Activated T-helper 2 cell treated with anti-CD3 and anti-CD28 coated beads, Interferon-gamma antibody, Interleukin-2, Interleukin-4, amounts not matched to agents 10 μg/mL and 5 μg/mL and 100 μg/mL, durations not matched to agents 14 hours and 24 hours and 36 hours (primary cell): ENCODE measurements at places on chromosomes 16 and 17. TPM values are rescaled to one million over a fixed set of nuclear protein-coding genes. Genes with fewer than 3 reads are reported as not detected.
A peak's percentile ranks its signal among the peaks of the same experiment; 100 is the strongest.

- no peak for DNase-seq
Observed at GRCh38 chr16:73149334-73149733, 101.4 kb upstream of the ZFHX3 start.

DNA sequence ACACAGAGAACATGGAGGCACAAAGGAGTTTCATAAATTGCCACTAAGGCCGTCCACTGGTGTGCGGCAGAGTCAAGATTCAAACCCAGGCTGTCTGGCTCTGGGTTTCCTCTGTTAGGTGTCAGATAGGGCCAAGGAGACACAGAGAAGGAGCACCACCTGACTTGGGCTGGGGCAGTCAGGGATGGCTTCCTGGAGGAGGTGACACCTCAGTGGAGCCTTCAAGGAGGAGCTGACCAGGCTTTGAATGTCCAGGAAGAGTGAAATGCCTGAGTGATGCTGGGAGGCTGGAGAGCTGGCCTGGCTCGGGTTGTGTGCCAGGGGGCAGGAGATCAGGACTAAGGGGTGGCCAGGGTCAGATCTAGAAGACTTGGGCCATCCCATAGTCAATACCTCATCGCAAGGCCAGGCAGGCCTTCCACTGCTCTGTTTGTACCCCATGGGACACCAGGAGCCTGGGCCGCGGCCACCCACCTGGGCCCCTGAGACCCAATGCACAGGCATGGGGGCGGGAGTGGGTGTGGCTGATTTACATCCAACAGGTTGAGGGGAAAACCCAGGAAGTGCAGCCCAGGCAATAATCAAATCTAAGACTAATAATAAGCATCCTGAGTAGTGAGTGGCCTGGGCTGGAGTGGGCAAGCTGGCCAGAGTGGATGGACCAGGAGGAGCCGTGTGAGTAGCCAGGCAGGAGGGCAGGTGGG, 73.7 kb downstream of the USP22 start:
- DNase-seq, result no peak

TMC7 gene
- not detected in 2 replicates for total RNA-seq

LGALS9B gene
- total RNA-seq, result not detected in 2 replicates

DNA sequence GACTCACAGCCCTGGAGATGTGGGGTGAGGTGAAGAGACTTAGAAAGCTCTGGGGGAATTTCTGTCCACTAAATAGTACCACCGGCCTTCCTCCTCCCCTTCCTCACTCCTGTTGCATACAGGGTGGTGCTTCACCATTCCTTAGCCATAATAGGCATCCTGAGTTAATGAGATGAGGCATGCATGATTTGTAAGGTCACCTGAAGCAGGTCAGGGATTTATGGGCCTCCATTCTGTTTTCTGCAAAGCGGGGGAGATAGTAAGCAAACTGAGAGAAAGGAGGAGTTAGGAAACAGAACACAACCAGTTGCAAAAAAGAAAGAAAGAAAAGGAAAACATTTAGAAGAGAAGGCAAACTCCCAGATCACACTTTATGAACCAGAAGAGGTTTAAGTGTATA, 9.3 kb upstream of the MYOCD start:
- no peak for DNase-seq

DNA sequence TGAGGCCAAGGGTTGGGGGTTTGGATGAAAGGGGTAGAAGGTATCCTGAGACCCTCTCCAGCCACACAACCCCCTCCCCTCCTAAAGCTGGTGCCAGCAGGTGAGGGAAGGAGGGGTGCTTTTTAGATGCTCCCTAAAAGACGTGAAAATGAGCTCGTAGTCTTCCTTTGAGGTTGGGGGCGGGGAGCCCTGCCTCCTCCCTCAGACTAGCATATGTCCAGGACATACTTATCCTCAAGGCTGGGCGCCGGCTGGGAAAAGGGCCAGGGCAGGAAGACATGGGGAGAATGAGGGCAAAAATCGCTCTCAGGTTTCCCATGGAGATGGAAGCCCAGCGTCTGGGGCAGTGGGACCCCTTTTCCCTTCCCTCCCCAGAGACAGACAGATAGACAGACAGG, 26.7 kb downstream of the SRCIN1 start:
- no peak for DNase-seq

- DNase-seq, result no peak
Observed at GRCh38 chr17:40135817-40136216, 4.5 kb upstream of the CASC3 start.

TBKBP1 gene
- 9.8 and 11.3 TPM in 2 replicates for total RNA-seq

NPB gene
- 0.28 and 0.39 TPM in 2 replicates for total RNA-seq

MYO15B gene
- 33.9 and 34.8 TPM in 2 replicates for total RNA-seq

- no peak for DNase-seq
Observed at GRCh38 chr16:28823291-28823872, 583 bp downstream of the ATXN2L start.

TM4SF5 gene
- not detected in 2 replicates for total RNA-seq

- DNase-seq, result no peak
Observed at GRCh38 chr16:54482892-54483574, 196.4 kb upstream of the IRX3 start.

CCL4 gene
- 136 and 150 TPM in 2 replicates for total RNA-seq

FA2H gene
- not detected in 2 replicates for total RNA-seq

DNA sequence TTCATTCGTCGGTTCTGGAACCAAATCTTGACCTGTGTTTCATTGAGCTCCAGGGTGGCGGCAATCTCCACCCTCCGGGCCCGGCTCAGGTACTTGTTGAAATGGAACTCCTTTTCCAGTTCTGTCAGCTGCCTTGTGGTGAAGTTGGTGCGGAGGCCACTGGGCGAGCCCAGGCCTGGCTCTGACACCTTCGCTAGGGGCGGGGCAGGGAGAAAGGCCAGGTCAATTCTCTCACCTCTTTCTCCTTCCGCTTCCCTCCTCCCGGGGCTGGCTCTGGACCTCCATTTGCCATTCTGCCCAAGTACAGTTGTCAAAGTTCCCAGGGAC, 1.2 kb downstream of the HOXB1 start:
- no peak for DNase-seq

DNA sequence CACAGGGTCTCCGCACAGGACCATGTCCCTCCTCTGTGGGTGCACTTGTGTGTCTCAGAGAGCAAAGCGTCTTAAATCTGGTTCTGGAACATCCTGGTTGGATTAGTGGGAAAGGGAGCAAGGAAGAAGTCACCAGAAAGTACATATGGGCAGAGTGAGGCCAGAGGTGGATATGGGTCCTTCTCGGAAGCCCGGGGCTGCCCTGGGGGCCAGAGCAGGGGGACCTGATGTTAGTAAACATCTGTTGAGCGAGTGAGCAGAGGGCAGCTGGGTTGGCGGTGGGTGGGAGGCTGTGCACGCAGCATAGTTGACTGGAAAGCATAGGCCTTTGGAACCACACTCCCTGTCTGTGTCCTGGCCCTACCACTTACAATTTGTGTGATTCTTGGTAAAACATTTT, 22.7 kb downstream of the UNC13D start:
- DNase-seq, result no peak

DNA sequence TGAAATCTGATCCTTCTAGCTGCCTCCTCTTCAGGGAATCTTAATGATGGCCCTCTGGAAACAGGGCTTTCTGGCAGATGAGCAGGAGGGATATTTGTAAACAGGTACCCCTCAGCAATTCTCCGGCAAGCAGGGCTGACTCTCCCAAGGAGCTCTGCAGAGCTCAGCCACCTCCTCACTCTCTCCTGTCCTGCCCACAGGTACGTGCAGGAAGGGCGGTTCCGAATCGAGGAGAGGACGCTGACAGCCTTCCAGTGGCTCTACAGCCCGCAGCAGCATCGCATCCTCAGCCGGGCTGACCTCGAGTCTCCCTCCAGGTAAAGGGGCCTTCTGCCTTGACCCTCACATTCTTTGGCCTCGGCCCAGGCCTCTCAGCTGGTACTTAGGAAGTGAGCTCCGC, 20.7 kb upstream of the CCDC92B start:
- DNase-seq, result no peak

DNA sequence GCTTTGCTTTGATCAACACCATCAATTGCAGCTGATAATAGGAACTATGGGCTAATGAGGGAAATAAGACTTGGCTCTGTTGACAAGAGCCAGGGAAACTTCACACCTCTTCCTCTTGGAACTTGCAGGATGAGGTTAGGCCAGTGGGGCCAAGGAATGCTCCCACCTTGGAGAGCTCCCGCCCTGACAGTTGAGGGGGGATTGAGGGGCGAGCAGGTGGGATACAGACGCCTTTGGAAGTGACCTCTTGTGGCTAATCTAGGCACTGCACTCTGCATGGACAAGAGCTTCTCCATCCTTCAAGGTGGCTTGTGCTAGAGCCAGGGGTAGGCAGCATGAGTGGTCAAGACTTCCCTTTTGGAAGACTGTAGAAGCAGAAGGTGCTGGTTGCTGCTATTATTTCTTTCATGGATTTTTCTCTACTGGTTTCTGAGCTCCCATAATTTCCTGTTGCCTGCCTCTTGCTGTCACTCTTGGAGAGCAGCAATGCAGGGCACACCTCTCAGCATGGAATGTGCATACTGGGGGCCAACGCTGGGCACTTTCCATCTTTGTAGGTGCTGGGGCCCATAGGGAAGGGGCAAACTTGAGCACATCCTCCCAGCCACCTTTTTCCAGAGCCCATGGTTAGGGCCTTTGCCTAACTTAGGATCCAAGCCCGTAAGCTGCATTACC, 2.3 kb upstream of the PHF12 start:
- peak; percentile 47 for DNase-seq

DUXB gene
- total RNA-seq, result not detected in 2 replicates

MCRIP2 gene
- total RNA-seq, result 62.6 and 63.1 TPM in 2 replicates

GP1BA gene
- not detected in 2 replicates for total RNA-seq

HYDIN gene
- total RNA-seq, result not detected in 2 replicates

DNA sequence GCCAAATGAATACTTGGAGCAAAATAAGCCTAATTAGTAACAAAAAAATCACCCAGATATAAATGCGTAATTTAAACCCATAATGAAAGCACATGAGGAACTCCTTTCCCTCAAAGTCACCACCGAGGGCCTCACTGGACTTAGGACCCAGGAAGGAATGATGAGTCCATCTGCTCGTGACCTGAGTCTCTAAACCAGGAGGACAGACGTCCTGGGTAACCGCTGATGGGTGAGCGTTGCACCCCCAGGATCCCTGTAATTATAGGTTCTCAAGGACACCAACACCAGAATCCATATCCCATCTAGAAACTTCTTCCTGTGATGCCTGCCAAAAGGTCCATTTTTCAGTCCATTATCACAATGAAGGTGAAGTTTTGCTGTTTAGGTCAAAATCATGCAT, 121.4 kb downstream of the ZNF778 start:
- DNase-seq, result no peak

GRCh38 chr16:64841071-64841470, 280.8 kb downstream of the CDH11 start:
- no peak for DNase-seq

DNA sequence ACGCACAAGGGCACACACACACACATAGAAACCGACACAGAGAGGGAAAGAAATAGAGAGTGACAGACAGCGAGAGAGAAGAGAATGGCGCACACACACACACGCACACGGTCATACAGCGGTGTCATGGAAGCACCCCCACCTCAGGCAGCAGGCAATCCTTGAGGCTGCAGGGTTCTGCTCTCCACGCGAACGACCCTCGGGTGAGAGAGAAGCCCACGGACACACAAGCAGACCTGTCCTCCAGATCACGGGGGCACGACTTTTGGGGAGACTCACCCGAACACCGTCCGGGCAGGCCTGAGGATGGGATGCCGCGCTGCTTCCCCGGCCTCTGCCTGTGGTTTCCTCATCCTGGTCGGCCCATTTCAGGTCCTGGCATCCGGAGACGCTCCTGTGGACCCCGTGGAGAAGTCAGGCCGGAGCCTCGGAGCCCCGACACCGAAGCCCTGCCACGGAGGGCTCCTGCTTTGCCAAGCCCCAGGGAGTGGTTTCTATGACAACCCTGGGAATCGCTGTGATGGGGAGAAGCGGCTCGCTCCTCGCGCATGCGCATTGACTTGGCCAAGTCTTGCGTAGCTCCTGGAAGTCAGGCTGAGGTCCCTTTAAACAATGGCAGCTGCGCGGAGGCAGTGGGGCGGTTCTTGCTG, 118.2 kb upstream of the KCNJ18 start:
- no peak for DNase-seq

TP53TG3 gene
- total RNA-seq, result not detected in 2 replicates

HP gene
- total RNA-seq, result not detected in 2 replicates

ELMO3 gene
- 6.8 and 7.1 TPM in 2 replicates for total RNA-seq

DNA sequence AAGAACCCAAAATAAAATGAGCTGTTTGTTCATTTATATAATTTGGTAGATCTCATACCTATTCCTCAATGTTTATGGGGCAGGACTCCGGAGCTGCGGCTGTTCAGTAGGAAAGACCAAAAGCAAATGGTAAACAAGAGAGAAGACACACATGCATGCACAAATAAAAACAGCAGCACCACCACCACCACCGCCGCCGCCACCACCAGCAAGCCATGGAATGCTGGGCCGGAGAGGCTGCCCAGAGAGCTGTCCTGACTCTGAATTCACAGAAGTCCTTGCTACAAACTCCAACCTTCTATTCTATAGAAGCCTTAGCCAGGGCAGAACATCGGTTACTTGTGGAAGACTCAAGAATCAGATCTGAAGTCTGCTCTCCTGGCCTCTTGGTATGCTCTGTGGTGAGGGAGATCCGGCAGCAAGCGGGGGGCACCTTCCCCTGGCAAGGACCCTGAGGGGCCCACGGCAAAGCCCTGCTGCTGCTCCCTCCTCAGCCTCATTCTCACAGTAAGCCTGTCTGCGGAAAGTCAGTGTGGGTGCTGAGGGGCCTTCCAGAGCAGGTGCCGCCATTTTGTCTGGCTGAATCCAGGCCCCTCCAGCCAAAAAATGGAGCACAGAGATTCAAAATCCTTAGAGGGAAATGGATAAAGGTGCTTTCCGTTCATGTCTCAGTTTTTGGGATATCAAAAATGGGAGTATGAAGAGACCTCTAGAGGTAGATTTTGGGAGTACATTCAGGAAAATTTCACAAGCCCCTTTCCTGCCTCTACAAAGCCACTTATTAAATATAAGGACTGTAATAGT, 6.4 kb upstream of the FOXJ1 start:
- no peak for DNase-seq

DNA sequence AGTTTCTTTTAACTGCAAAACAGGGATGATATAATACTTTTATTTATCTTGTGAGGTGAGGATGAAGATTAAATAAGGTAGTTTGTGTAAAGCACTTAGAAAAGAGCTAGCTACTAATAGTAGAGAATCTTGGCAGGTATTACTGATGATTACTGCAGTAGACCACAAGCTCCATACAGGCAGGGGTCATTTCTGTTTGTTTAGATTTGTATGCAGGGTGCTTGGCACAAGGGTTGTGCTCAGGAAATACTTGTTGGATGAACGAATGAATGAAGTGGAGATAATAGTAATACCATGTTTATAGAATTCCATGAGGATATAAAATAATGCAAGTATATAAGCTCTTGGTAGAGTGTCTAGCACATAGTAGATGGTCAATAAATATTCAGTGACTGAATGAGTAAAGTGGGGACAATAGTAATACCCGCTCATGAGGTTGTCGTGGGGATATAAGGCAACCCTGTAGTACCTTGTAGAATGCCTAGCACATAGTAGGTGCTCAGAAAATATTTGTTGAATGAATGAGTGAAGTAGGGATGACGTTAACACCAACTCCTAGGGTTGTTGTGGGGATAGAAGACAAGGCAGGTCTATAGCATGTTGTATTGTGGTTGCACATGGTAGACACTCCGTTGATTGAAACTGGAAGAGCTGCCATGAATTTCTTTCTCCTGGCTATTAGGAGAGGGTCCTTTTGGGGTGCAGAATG, 83.0 kb downstream of the ABCC1 start:
- no peak for DNase-seq
